ENCODE measurements at places on chromosomes 12 and 14. TPM values are rescaled to one million over a fixed set of nuclear protein-coding genes. Genes with fewer than 3 reads are reported as not detected.
A peak's percentile ranks its signal among the peaks of the same experiment; 100 is the strongest.

DNA sequence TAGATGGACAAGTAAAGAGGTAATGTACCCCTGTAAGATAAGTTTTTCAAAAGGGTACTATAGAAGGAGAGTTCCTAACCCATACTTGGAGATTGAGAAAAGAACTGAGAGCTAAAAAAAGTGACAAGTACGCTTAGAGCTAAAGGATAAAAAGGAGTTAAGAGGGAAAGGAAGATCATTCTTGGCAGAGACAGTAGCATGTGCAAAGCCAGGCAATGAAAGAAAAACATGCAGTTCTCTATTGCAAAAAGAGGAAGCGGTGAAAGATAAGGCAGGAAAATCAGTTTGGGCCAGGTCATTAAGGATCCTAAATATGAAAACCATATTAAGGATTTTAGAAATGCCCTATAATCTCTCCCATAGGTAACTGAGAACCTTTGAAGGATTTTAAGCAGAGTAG is 500.4 kb upstream of the GARIN6 start:
- no peak for DNase-seq

GRCh38 chr14:94638339-94638738 is 26.1 kb downstream of the SERPINA3 start:
- DNase-seq = no peak

DNA sequence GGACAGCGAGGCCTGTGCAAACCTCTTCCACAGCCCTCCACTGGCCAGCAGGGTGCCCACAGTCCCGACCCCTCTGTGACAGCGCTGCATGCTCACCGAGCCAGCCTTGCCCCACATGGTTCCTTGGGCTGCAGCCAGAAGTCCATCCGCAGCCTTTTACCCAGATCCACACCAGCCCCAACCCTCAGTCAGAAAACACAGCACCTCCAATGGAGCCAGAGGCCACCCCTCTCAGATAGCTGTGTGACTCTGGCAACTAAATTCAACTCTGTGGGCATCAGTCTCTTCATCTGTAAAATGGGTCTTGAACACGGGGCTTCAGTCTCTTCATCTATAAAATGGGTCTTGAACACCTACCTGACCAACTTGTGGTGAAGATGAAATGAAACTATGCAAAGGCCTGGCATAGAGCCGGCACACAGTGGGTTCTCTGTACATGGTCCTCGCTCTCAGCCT is 38.0 kb downstream of the NFKBIA start:
- DNase-seq = no peak

GRCh38 chr12:30795410-30796312 is 40.9 kb upstream of the CAPRIN2 start:
- no peak for DNase-seq

DNA sequence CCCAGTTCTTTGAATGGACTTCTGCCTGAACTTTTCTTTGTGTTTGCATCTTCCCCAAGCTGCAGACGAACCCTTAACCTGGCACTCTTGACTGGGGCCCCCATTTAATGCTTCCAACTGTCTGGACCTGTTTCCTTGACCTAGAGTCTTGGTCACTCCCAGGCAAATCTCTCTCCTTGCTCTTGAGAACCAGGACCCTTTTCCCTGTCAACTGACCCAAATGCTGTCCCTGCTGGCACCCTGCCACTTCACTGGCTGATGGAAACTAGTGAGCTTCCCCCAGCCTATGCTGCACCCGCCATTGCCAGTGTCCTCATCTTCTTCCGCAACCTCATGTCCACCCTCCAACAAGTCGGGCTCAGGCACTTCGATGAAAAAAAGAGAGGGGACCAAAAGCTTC is 79.5 kb downstream of the PRIMA1 start:
- DNase-seq = no peak

DNA sequence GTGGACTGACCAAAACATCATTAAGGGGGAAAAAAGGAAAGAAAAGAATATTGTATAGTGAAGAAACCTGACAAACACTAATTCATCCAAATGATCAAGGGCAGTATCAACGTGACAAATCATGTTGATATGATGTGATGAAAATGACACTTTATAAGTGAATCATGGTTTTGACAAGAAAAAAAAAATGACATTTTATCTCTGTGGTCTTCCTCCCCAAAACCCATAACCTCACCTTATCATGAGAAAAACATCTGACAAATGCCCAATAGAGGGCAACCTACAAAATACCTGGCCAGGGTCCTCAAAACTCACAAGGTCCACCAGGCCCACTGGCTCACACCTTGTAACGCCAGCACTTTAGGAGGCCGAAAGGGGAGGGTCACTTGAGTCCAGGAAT is 13.8 kb downstream of the TMED10 start:
- no peak for DNase-seq

GRCh38 chr12:107306141-107306659 is 212.9 kb upstream of the CRY1 start:
- DNase-seq = peak; percentile 32

DNA sequence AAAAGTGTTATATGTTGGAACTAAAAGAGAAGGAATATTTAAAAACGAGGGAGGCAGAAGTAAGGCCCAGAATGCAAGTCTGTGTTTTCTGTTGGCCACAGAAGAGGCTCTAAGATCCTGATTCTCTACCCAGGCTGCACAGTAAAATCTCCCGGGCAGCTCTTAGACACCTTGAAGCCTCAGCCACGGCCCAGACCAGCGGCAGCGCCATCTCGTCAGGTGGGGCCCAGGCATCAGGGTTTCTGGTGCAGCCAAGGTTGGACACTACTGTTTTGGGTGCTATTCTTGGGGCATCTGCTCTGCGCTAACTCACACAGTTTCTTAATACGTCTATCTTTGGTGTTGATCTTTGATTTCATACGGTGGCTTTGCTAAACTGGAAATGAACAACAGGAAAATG is 16.8 kb downstream of the FAM181A start:
- DNase-seq = no peak

GRCh38 chr14:23672200-23672599 is 36.0 kb downstream of the DHRS2 start:
- DNase-seq = no peak

GRCh38 chr12:31525496-31526157 is 65.3 kb downstream of the DENND5B start:
- DNase-seq = no peak

Gene IRAK3
- total RNA-seq = 11.4 TPM

GRCh38 chr12:944211-944610 is 5.3 kb downstream of the RAD52 start:
- no peak for DNase-seq

- DNase-seq = no peak
Observed at GRCh38 chr14:67569651-67570290, 30.3 kb downstream of the PIGH start.

Gene SMCO3
- total RNA-seq = 7.4 TPM

Gene MAP3K9
- total RNA-seq = 6.4 TPM

- peak; percentile 73 for DNase-seq
Observed at GRCh38 chr12:64824500-64825142, at the start of gene TBC1D30. Gene TBC1D30 (plus strand): TSS chr12:64824647. CDS start chr12:64824880, 233 bp downstream.

Gene TSHR
- total RNA-seq = 6.5 TPM

GRCh38 chr14:55832122-55832911 is 252.3 kb downstream of the KTN1 start:
- no peak for DNase-seq

- no peak for DNase-seq
Observed at GRCh38 chr12:109440851-109441490, 36.1 kb downstream of the KCTD10 start.

Gene NUAK1
- total RNA-seq = 20.1 TPM

DNA sequence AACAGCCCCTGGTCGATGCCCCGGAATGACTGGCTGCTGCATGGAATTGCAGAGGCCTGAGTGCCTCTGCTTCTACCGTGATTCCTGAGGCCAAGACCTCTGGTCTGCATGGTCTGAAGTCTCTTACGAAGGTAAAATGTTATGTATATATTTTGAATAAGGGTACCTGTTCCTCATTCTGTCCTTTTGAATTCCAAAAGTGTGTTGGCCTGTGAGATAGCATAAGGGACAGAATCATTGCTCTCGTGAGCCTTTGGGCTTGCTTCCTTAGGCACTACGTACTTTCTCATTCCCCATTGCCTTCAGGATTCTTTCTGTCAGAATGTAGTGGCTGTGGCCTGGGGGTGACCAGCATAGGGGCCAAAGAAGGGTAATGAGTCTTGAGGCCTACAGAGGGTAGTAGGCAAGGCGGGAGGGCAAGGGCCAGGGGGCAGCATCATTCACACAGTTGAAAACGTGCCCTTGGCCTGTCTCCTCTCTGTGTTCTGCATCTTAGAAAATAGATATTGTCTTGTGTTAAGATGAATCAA is 19.5 kb downstream of the TRAF3 start:
- DNase-seq = no peak

DNA sequence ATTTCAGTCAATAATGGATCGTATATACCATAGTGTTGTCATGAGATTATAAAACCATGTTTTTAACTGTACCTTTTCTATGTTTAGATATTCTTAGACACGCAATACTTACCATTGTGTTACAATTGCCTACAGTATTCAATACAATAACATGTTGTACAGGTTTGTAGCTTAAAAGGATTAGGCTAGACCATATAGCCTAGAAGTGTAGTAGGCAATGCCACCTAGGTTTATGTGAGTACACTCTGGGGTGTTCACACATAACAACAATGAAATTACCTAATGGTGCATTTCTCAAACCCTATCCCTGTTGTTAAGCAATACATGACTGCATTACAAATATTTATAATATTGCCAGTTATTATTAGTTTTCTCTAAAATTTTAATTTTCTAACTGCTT is 144.2 kb downstream of the KCNC2 start:
- DNase-seq = no peak

- DNase-seq = peak; percentile 9
Observed at GRCh38 chr14:67221248-67221981, 19.8 kb upstream of the PALS1 start.

Gene DAO
- 0.40 TPM for total RNA-seq

Gene SYNDIG1L
- 4.6 TPM for total RNA-seq

Gene RALGAPA1
- total RNA-seq = 189 TPM

GRCh38 chr12:21638054-21638891 is 19.4 kb downstream of the LDHB start:
- DNase-seq = no peak

DNA sequence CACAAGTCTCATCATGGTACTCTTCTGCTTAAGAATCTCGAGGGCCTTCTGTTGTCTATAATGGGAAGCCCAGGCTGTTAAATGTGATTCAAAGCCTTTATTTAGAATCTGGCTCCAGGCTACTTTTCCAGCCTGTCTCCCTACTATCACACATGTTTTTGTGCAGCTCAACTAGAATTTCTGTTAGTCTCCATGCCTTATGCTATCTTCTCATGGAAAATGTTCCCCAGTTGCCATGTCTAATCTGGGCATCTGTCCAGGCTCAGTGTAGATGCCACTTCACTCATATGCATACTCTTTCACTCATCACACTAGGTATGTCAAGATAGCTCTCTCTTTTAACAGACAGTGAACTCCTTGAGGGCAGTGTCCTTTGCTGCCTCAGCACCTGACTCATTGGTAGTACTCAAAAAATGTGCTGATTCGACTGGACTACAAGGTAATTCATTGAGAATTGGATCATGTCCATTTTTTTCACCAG is 145.3 kb downstream of the TTLL5 start:
- no peak for DNase-seq

DNA sequence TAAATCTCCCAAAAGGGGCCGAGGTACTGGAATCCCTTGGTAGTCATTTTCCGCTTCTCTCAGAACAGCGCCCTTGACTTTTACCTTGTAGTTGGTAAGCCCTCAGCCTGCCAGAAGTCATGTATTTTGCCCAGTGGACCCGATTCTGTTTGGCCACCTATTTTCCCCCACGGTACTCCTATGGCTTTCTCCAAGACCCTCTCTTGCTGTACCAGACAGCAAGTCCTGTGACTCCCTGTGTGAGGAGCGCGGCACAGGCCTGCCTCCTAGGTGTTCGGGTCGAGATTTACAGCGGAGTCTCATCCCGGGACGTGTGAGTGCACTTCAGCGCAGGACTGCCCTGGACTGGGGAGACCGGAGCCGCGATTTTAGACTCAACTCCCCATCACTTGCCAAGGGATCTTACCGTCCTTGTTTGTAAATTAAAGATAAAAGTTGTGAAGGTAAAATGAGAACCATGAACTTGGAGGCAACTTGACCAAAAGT is 1.1 kb upstream of the MBD6 start:
- no peak for DNase-seq

Gene PUS1
- total RNA-seq = 5.9 TPM

GRCh38 chr14:78933948-78934524 is 763.9 kb downstream of the NRXN3 start:
- peak; percentile 33 for DNase-seq

DNA sequence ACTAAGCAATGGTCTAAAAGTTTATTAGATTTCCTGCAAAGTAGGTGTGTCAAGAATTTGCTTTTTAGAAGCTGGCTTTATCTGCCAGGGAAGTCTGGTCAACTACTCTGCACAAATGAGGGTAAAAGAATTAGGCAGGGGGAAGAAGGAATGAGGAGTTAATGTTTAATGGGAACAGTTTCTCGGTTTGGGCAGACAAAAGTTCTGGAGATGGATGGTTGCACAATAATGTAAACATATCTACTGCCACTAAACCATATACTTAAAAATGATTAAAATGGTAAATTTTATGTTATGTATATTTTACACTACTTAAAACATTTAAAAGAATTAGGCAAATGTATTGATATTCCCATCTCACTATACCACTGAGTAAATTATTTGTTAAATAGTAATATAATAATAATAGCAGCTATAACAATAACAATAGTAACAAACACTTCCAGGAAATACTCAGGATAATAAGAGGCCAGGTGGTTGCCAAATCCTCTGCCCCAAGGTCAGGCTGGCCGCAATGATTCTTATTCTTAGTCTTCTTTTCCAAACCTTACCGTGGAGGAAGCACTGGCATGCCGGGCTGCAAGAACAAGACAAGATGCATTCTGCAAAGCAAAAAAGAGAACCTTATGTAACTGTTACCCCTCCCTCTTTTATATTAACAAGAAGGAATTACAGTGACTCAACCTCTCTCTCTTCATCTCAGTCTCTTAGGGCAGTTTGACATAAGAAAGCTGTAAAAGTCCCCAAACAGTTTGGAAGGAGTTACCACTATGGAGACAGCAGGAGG is 13.9 kb downstream of the CS start:
- no peak for DNase-seq

GRCh38 chr14:105163040-105163742 is 5.4 kb downstream of the JAG2 start:
- DNase-seq = no peak

- no peak for DNase-seq
Observed at GRCh38 chr12:15472036-15472435, 149.7 kb downstream of the PTPRO start.

DNA sequence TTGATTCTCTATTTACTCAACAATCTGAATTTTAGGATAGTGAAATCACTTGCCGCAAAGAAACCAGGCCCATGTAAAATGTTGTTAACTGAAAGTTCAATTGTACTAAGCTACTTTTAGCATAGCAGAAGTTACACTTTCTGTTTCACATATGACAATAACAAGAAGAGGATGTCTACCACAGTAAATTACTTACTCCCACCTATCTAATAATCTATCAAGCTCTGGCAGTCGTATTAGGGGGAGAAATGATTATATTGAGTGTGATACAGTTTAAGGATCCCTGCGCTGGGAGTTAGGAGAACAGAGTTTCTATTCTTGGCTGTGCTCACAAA is 66.5 kb upstream of the CAND1 start:
- DNase-seq = no peak
